ENCODE measurements at places on chromosomes 2 and 18.
A peak's percentile ranks its signal among the peaks of the same experiment; 100 is the strongest.

GRCh38 chr2:52135235-52135634, 1103.3 kb upstream of the NRXN1 start:
- DNase-seq: no peak

- no peak for DNase-seq
Measured at GRCh38 chr2:12316476-12316875, 400.3 kb upstream of the TRIB2 start.

- peak; percentile 71 for DNase-seq
Measured at GRCh38 chr2:9336241-9336575, 87.1 kb downstream of the ITGB1BP1 start.

DNA sequence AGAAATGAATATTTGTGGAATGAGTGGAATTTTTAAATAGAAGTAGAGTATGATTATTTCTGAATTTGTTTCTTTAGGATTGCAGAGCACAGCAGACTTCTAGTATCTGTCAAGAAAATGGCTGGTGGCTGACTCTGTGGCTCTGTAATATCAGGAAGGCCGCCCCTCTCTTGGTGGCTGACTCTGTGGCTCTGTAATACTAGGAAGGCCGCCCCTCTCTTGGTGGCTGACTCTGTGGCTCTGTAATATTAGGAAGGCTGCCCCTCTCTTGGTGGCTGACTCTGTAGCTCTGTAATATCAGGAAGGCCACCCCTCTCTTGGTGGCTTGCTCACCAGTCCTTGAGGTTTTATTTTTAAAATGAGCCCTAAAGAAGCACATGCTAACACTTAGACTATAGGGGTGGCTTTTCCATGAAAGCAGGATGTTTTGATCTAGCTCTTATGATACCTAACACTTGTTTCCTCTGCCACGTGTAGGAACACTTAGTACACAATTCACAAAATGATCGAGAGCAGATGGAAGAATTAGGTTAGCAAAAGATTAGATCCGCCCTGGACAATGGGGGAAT, 85.1 kb upstream of the TTC39C start:
- DNase-seq: no peak

GRCh38 chr2:10659898-10660568, 29.7 kb downstream of the NOL10 start:
- DNase-seq: no peak

GRCh38 chr2:31286961-31287550, 53.1 kb downstream of the EHD3 start:
- DNase-seq: no peak

- no peak for DNase-seq
Measured at GRCh38 chr2:19846030-19846429, 55.8 kb downstream of the TTC32 start.

DNA sequence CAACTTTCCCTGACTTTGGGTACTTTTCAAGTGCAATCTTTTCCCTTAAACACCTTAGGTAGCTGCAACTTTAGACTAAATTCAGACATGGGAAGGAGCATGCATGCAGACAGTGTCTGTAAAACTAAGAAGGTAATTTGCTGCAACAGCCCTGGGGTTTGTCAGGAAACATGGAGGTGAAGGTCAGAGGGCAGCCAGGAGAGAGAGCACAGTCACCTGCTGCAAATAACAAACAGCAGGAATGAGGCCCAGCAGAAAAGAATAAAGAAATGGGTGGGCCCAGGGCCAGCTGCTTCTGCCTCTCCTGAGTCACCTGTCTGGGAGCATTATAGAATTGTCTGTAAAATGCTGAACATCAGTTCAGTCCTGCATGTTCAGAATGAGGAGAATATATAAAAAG, 35.2 kb downstream of the MTHFD2 start:
- no peak for DNase-seq

DNA sequence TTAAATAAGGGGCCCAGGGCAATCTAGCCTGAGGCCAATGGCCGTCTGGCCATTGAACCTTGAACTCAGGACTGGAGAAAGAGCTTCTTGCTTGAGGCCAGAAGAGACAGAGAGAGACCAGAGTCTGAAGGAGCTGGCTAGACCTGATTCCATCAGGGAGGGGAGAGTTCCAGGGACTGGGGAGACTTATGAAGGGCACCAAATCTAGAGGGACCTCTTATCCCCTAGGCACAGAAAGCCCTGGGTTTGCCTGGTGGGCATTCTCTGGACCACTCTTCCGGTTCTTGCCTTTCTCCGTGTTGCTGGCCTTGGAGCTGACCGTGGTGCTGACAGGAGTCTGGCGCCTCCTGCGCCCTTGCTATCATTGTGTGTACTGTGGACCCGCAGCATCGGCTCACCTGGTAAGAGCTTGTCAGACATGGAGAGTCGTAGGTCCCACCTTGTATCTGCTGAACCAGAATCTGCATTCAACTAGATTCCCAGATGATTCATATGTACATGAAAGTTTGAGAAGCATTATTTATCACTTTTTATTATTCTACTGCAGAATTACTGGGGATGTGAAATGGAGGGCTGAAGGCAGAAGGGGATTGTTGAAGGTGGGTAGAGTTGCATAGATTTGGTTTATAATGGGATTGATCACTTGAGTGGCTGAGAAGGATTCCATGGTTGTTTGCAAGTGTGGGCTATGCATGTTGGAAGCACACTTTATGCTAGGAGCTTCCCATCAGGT, 4.3 kb upstream of the TRPM8 start:
- DNase-seq: no peak

- no peak for DNase-seq
Measured at GRCh38 chr2:118805064-118805690, 42.3 kb downstream of the EN1 start.

- DNase-seq: no peak
Measured at GRCh38 chr2:153601812-153602211, 123.2 kb upstream of the RPRM start.

GRCh38 chr2:238869-239268, 25.0 kb downstream of the SH3YL1 start:
- no peak for DNase-seq

DNA sequence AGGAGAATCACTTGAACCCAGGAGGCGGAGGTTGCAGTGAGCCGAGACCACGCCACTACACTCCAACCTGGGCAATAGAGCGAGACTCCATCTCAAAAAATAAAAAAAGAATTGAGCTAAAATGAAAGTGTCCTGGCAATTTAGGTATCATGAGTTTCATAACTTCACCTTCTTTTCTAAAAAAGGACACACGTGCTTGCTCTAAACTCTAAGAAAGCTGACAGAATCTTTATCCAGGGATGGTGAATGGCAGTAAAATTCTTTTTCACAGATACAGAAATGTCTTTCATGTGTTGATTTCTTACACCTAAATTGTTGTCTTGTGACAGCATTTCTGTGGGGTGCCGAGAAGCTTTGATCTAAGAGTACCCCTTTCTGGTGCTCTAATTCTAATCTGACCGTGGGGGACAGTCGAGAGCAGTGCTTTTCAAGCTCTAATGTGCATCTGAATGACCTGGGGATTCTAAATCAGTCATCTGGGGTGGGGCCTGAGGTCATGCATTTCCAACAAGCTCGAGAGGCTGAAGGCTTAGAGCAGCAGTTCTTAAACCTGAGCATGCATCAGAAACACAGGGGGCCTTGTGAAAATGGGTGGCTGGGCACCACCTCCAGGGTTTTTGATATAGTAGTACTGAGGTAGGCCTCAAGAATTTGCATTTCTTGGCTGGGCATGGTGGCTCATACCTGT, 42.1 kb upstream of the REL start:
- no peak for DNase-seq

GRCh38 chr2:240308111-240308651, 127.3 kb upstream of the GPC1 start:
- no peak for DNase-seq

DNA sequence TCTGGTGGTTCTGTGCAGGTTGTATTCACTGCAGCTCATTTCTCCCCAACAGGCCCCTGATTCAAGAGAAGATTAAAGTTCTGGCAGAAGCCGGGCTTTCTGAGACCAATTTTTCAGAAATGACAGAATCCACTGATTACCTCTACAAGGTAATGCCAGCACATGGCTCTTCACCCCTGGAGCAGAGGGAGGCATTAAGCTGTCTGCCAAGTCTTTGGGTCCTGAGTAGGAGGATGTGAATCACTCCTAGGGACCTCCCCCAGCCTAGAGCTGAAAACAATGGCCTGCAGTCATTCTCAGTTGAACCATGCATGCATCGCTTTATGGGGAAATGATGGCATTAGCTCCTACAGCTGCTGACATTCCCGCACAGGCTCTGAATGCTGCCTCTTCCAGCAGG, 20.5 kb upstream of the RPL37A start:
- DNase-seq: no peak

DNA sequence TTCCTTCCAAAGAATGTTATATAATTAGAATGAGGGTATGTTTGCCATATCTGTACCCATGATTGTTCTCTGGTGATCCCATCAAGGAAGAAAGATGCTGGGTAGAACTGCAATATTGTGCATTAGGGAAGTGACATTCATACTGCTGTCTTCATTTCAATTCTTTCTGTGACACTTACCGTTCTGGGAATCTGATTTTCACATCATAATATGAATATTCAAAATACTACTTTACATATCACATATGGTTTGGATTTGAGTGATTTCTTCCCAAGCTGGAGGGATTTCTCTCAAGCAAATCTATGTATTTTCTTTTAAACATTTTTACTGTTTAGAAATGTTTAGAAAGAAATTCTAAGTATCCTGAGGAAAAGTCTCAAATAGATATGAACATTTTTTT, 168.4 kb upstream of the DDX18 start:
- DNase-seq: no peak

GRCh38 chr2:138689705-138690104, 90.5 kb downstream of the NXPH2 start:
- no peak for DNase-seq

- no peak for DNase-seq
Measured at GRCh38 chr2:118634876-118635275, 212.6 kb downstream of the EN1 start.

DNA sequence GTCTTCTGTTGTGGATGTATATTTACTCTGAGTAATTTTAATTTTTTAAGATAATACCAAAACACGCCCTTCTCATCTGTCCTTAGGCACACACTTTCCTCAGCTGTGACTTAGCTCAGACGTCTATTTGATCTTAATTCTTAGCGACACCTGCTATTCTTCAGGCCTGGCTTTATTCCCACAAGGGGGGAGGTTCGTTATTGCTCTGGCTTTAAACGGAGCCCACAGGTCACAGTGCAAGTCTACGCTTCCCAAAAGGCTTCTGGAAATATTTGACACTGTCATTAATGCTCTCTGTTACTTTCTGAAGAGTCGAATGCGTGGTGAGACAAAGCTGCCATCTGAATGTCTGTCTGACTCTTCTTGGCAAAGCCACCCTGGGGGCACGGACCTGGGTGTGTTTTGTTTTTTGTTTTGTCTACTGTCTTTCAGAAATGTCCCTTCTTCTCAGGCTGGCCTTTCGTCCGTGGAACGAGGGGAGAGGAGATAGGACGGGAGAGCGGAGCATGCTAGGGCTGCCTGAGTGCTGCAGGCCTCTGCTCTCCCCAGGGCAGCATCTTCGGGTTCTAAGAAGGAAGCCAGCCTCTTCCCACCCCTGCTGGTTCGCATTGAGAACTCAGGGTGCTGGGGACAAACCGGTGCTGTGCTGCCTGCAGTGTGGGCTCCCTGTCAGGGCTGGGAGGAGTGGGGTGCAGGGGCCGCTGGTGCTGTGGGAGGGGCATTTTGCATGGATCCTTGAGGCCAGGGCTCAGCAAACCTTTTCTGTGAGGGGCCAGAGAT, 61.9 kb downstream of the ASAP2 start:
- DNase-seq: no peak

GRCh38 chr2:21812766-21813165, 689.0 kb downstream of the TDRD15 start:
- DNase-seq: no peak

DNA sequence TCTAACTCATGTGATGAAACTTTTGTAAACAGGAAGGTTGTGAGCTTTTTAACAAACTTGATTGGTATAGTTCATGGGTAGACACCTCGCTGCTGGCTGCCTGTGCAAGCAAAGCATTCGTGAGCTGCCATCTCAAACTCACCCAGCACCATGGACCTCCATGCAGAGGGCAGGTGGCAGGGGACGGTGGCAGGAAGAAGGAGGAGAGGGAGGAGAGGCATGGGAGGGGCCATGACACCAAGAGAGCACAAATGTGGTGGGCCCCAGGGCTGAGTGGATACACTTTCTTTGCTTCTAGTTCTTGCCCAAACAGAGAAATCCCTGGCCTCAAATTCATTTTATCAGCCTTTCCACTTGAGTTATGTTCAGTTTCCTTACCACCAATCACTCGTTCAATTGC, 29.1 kb downstream of the AFG3L2 start:
- DNase-seq: no peak

- DNase-seq: no peak
Measured at GRCh38 chr2:224094413-224094812, 55.3 kb upstream of the SERPINE2 start.

- DNase-seq: no peak
Measured at GRCh38 chr2:188272121-188272520, 19.6 kb upstream of the GULP1 start.

- no peak for DNase-seq
Measured at GRCh38 chr2:97718051-97718882, 4.9 kb downstream of the ZAP70 start.

DNA sequence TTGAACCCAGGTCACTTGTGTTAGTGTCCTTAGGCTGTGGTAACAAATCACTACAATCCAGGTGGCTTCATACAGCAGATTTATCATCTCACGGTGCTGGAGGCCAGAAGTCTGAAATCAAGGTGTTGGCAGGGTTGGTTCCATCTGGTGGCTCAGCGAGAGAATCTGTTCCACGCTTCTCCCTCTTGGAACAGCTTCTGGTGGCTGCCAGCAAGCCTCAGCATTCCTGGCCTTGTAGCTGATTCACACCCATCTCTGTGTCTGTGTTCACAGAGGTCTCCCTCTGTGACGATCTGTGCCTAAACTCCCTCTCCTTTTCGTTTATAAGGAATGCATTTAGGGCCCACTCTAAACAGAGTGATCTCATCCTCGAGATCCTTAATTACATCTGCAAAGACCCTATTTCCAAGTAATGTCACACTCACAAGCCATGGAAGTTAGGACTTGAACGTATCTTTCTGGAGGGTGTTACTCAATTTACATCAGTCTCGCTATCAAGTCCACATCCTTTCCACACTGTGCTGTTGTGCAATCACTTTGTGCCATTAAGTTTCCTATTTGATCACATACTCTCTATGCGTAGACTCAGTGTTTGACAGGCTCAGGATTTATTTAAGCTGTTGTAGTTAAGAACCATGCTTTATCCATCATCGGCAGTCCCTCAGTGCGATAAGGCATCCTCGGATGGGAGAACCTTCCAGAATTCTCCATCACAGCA, 164.4 kb downstream of the SOCS6 start:
- DNase-seq: no peak

DNA sequence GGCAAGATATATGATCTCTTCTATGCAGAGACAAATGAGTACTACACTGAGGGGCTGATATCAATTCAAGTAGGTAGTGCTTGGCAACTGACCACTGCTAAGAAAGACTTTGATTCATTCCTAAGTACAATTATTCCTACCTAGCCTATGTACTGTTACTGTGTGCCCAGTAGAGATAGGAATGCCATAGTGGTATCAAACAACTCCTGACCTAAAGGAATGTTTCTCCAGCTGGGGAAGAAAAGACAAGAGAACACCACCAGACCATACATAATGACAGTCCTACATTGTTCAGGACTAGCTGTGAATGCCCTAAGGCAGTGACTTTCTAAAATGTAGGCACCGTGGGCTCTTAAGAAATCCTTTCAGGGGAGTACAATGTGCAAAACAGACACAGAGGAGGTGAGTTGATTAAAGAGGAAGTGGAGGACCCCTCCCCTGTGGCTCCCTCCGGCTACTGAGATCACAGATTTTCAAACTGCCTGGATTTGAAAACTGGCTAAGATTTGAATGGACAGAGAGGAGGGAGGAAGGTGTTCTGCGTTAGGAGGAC, 89.1 kb downstream of the ANTXR1 start:
- no peak for DNase-seq

- no peak for DNase-seq
Measured at GRCh38 chr18:68714366-68714711, 569 bp downstream of the TMX3 start.
